Dermis microvascular lymphatic vessel endothelial cell (primary cell): ENCODE measurements at places on chromosomes 2 and 18. TPM values are rescaled to one million over a fixed set of nuclear protein-coding genes. Genes with fewer than 3 reads are reported as not detected.

GYPC gene
- total RNA-seq = 377 and 661 TPM in 2 replicates

KYNU gene
- 0.26 TPM in 1 of 2 replicates, not detected in the other for total RNA-seq

TLX2 gene
- not detected in 2 replicates for total RNA-seq

GALNT5 gene
- total RNA-seq = not detected in 2 replicates

HOXD13 gene
- total RNA-seq = under 0.01 TPM in 1 of 2 replicates, not detected in the other
